ENCODE measurements at places on chromosomes 7 and 10.

GRCh38 chr7:116298576-116298975, 88.2 kb downstream of the TES start:
- DNase-seq, result no peak

DNA sequence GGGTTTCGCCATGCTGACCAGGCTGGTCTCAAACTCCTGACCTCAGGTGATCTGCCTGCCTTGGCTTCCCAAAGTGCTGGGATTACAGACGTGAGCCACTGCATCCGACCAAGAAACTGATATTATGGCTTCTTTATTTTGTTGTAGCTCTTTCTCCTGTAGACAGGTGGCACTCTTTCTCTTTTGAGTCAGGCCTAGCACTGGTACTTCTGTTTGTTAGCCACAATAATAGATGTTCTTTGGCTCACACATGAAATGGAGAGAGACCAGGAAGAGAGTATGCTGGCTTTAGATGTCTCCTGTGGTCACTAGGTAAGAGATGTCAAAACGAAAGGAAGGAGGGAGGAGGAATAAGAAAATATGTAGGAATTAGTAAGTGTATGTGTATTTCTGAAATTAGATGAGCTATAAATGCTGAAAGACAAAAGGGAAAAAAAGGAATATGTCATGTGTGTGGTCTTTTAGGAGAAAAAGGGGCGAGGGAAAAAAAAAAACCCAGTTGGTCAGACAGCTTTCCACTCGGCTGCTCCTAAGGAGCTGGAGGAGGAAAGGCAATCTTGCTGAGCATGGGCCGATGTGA, 78.7 kb downstream of the CLEC2L start:
- peak; percentile 56 for DNase-seq

DNA sequence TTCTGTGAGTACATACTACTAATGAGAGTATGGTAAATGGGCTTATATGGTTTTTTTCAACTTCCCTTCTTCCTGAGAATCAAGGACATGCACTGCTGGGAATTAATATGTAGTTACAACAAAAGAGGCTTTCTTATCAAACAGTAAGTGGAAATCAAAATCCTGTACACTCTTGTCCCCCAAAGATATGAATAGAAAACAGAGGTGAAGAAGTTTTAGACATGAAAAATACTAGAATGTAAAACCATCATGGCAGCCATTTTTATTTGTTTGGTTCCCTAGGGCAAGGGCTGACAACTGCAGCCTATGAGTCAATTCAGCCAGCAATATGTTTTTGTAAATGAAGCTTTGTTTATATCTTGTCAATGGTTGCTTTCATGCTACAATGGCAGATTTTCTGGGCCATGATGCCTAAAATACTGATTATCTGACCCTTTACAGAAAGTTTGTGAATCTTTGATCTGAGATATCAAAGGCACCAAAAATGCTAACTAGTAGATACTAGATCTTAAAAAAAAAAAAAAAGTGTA, 422.4 kb downstream of the PARD3 start:
- DNase-seq, result no peak

- no peak for DNase-seq
These were observed 29.8 kb downstream of the CALCR start for GRCh38 chr7:93544691-93545090.

- no peak for DNase-seq
These were observed 89.4 kb downstream of the C10orf90 start for GRCh38 chr10:126580873-126581647.

DNA sequence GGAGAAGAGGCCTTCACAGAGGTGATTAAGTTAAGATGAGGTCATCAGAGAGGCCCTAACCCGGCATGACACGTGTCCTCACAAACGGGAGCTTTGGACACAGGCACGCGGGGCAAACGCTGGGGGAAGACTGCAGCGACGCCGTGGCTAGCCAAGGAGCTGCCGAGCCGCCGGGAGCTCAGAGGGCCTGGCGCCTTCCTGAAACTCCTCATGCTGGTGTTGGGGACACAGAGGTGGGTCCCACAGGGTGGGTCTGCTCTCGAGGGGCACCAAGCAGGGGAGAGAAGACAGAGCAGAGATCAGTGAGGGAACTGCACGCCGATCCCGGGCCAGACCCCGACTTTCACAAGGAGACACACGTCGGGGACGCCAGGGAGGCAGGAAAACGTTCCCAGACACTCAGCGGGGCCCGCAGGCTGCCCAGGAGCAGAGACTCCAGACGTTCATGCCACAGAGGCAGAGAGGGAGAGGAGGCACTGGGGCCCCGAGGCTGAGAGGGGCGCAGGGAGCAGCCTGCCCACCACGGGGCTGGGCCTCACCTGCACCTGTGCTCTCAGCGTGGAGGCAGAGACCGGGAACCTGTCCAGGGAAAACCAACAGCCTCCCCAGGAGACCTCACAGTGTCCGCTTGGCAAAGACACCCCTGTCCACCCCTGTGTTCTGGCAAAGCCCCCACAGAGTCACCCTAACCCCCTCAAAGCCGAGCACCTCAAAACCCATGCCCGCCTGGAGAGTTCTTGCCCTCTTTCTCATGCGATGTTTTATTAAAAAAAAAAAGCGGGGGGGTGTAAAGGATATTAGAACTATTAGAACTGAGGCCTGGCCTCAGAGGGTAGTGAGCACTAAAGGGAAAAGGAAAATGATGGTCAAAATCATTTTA, 103.8 kb downstream of the PDGFA start:
- no peak for DNase-seq

- no peak for DNase-seq
These were observed 31.1 kb upstream of the EZH2 start for GRCh38 chr7:148915211-148915610.

- no peak for DNase-seq
These were observed 5.6 kb downstream of the TMEM120A start for GRCh38 chr7:75988568-75989499.

- peak; percentile 6 for DNase-seq
These were observed 54.2 kb upstream of the TARP start for GRCh38 chr7:38327637-38328036.

DNA sequence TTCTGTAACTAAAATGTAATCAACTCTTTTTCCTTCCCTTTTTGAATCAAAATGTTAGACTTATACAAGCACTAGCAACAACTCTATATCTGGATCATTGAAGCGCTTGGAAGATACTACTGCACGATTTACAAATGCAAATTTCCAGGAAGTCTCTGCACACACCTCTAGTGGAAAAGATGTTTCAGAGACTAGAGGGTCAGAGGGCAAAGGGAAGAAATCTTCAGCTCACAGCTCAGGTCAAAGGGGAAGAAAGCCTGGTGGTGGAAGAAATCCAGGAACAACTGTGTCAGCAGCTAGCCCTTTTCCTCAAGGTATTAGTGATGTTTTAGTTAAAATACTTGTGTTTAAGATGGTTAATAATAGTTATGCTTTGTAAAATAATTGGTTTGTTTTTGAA, 136.4 kb downstream of the MLLT10 start:
- no peak for DNase-seq

DNA sequence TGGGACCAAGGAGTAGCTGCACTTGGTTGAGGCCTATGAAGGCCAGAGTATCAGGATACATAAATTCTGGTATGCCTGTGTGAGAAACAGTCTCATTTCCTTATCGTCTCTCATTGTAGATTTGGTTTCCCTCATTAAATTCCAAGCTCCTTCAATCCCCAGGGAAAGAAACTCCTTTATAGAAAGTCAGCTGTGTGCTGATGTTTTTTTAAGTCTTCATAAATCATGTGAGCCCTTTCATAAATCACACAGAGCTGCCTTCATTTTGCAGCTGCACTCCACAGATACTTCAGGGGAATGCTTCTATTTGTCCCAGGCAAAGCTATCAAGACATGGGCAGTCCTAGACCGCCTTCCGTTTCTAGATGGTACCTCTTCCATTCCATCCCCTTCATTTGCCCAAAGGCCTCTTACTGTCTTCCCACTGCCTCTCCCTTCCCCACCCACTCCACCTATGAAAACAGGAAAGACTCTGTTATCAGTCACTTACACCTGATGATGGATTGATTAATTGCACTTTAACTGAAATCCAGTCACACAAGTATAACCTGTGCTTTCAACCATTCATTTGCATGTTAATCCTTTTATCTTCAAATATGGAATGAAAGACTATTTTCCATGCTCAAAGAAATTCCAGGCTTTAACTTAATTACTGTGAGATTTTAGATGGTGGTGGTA, 290.2 kb downstream of the C7orf25 start:
- no peak for DNase-seq

GRCh38 chr7:6266699-6267098, 5.7 kb downstream of the CYTH3 start:
- DNase-seq, result no peak
